ENCODE measurements at places on chromosomes 4 and X.

GRCh38 chr4:152579916-152580315 lies 44.0 kb upstream of the FBXW7 start:
- no peak for DNase-seq

GRCh38 chr4:41024556-41025491 lies 189.5 kb downstream of the APBB2 start:
- peak; percentile 33 for DNase-seq

DNA sequence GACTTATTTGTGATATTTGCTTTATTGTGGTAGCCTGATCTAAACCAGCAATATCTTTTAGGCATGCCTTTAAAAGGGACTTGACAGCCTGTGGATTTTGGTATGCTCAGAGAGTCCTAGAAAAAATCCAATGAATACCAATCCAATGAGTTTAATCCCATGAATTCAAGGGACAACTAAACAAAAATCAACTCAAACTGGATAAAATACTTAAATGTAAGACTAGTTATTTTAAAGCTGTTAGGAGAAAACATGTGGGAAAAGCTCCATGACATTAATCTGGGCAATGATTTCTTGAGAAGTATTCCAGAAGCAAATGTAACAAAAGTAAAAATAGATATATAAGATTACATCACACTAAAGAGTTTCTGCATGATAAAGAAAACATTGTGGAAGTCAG lies 711.5 kb upstream of the PITX2 start:
- DNase-seq = no peak

DNA sequence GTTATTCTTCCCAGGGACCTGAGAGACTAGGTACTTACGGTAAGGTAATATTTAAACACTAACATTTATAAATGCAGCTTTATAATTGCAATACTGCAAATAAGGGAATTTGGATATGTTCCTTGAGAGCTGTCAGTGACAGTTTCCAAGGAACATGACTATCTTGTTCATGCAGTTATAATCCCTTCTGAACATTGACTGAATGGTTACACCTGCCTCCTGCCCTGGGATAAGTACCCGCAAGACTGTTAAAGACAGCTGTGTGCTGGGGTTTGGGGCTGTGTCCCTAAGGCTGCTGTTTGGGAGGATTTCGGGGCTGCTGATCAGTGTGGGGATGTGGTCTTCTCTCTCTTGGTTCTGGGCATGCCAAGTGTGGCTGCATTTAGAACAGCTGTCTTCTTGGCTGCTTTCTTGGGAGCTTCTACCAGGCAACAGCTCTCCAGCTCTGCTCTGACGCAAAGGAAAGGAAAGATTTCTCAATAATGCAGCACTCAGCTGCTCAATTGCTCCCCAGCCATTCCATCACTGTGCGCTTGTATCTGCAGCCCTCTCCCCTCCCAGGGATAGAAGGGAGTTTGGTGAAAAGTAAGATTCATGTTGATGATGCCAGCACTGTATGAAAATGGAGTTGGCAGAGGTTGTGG lies 298.8 kb upstream of the TAPT1 start:
- peak; percentile 80 for DNase-seq

DNA sequence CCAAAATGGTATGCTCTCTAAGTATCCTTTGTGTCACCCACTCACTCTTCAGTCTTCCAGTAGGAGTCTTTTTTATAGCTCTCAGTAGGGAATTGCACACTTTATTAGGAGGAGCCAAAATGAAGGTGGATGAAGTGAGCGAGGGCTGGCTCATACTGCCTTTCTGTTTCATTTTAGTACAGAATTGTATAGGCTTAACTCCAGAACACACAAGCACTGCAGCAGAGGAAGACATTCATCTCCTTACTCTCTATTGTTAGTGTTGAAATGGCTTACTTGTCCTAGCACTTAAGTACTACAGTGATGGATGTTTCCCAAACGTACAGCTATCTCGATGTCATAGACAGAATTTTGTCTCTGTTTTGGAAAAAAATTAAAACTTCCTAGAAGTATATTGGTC lies 327.3 kb upstream of the ATOH1 start:
- no peak for DNase-seq

GRCh38 chr4:138890891-138891570 lies 124.5 kb upstream of the NOCT start:
- no peak for DNase-seq

DNA sequence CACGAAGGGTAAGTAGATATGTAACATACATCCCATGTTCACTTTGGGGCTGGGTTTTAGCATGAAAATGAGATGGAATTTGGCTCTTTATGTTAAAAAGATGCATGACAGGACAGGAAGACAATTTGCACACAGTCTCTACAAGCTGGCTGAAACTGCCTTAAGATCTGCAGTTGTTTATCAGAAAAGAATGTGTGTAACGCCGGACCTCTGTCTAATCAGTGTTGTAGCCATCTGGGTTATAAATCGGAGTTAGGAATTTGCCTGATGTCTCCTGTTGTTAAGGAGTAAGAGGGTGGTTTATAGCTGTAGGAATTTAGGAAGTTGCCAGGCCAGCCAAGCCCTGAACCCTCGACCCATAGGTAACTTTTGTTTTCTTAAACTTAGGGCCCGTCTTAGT lies 562.9 kb upstream of the FAT1 start:
- DNase-seq = no peak

DNA sequence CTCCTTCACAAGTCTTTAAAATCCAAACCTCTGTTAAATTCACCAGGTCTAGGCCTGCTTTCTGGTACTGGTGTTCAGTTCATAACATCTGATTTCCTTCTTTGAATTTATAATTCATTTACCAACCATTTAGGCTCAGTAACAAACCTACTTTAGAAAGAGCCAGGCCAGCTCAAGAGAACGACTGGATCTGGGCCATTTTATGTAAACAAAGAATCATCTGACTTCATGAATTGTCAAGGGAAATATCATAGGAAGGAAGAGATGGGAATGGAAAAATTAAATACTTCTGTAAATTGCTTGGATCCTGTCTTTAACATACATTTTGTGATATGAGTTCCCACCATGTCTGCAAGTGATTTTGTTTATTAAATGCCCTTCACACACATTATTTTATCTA lies 36.5 kb downstream of the DCHS2 start:
- DNase-seq = no peak

DNA sequence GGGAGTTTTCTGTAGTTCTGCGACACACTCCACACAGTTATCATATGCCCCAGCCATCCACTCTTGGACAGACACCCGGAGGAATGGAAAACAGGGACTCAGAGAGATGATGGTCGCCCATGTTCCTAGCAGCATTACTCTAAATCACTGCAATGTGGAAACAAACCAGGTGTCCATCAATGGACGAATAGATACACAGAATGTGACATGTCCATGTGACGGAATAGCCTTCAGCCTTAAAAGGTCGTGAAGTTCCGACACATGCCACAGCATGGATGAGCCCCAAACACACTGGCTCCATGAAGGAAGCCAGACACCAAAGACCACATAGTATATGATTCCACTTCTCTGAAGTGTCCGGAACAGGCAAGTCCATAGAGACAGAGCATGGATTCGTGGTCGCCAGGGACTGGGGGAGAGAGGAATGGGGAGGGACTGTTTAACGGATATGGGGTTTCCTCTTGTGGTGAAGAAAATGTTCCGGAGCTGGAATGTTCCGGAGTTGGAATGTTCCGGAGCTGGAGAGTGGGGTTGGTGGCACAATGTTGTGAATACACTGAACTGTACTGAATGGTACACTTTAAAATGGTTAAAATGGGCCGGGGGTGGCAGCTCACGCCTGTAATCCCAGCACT lies 28.7 kb upstream of the AFAP1 start:
- DNase-seq = no peak

DNA sequence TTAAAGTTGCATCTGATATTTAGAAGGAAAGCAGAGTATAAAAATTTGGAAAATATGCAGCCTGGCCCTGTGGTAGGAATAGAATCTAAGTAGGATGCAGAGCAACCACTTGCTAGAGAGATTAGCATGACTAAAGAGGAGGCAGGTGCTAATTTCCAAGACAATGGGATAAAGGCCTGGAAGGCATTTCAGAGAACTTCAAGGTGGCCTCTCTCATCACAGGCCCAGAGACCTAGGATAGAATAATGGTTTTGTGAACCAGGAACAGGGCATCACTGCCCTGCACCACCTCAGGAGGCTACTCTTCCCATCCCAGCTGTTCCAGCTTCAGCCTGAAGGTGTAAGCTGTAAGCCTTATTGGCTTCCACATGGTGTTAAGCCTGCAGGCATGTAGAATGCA lies 621.7 kb upstream of the HS3ST1 start:
- no peak for DNase-seq

DNA sequence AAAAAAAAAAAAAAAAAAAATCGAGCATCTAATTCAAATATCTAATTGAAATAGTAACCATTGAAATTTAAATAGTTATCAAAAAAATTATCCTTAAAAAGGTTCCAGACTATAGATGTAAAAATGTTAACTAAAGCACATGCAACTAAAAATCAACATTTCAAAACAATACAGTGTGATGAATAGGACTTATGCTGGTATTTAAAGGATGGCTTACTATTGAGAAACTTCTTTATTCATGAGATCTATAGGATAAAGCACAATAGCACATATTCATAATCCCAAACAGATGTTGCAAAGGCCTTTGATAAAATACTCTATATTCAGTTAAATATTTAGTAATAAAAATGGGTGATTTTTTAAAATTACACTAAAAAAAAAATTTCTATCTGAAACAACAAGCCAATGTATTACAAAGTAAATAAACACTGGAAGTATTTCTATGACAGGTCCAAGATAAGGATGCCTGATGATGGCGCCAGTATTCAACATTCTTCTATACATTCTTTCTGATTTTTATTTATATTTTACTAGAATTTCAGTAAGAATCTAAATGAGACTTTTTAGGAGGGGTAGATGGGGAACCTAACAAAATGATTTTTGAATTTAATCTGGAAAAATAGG lies 26.3 kb downstream of the DCLK2 start:
- peak; percentile 38 for DNase-seq

DNA sequence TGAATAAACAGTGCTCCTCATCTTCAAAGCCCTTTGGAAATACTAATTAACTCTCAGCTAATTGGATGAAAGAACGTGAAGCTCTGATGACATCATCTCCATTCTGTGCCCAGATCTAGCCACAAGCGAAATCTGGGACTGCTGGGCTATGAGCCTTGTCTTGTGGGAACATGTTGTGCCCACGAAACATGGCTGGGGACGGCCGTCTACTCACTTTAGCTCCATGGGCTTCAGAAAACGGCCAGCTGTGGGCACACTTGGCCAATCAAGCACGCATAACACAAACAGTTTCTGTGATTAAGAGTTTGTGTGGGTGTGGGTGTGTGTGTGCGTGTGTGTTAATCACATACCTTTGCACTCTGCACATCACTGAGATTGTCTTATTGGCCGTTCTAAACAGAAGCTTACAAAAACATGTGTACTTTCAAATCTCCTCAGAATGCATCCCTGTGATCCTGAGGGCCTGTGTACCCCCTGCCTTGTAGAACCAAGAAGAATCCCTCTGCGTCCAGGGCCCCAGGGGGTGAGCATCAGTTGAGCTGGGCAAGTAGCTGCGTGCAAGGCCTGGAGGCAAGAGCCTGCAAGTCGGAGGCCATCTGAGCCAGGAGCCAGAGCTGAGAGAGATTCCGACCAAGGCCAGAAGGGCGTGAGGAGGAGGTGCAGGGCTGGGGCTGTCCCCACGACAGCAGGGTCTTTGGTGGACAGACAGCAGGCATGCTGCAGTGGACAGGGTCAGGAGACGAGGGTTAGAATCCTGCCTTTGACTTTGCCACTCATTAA lies 18.7 kb upstream of the ZNF185 start:
- peak; percentile 8 for DNase-seq

DNA sequence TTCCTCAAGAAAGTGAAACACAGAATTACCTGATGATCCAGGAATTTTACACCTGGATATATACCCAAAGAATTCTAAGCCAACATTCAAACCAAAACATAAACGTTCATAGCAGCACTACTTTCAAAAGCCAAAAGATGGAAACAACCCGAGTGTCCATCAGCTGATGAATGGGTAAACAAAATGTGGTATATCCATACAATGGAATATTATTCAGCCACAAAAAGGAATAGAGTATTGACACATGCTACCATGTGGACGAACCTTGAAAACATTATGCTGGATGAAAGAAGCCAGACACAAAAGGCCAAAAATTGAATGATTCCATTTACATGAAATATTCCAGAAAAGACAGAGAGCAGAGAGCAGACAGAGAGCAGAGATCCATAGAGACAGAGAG lies 52.0 kb downstream of the IRF2 start:
- no peak for DNase-seq

DNA sequence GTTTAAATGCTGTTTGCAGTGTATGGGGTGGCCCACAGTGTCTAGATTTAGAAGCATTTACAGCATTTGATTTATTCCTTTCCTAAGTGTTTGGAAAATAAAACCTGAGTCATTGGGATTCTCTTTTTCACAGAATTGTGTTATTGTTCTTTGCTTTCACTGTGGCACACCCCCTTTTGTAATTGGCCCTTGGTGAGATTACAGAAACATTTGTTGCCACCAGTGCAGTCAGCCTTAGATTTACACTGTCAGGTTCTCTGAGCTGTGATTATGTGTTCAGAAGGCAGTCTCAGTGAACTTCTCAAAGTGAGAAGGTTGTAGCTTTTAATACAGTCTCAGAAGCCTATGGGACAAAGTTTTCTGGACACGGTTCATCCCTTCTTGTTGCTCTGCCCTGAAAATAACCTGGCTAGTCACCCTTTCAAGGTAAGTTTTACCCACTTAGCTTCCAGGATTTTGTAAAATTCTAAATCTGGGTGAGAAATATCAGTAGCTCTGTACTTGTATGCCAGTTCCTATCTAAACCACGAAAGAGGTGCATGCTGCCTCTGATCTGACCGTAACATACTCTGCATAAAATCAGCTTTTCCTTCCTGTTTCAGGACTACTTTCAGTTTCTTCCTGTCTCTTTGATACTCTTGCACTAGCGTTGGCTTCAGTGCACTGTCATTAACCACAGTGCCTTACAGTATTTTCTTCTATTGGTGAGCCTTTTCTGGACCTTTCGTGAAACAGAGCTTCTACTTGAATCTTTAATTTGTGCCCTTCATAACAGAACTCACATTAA lies 12.6 kb downstream of the RUFY3 start:
- peak; percentile 55 for DNase-seq

GRCh38 chr4:132593717-132594400 lies 555.2 kb upstream of the PCDH10 start:
- DNase-seq = no peak

DNA sequence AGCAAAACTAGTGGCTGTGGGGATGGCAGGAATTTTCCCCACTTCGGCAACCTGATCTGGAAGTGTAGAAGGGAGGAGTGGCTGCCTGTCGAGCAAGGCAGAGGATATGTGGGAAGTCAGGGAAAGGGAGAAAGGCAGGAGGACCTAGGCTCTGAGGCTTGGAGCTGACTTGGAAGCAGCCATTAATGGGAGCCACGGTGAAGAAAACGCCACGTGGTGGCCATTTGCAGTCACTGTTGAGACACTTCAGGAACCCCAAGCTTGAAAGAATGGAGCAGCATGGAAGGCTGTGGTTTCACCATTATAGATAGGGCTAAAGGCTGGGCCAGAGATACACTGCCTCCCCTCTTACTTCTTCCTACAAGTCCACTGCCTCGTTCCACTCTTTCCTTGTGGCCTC lies 41.8 kb upstream of the MAML3 start:
- DNase-seq = no peak
